Activated CD8-positive, alpha-beta T cell treated with anti-CD3 and anti-CD28 coated beads for 36 hours (primary cell): ENCODE measurements at places on chromosomes 11 and 22. TPM values are rescaled to one million over a fixed set of nuclear protein-coding genes. Genes with fewer than 3 reads are reported as not detected.
A peak's percentile ranks its signal among the peaks of the same experiment; 100 is the strongest.

GRCh38 chr11:102600666-102601065 is 24.5 kb downstream of the MMP20 start:
- no peak for DNase-seq
- H3K4me1 ChIP-seq: peaks cover 26% of the 10 kb centered on the region
- no peaks in the 10 kb centered on the region for H3K27me3 ChIP-seq
- no peaks in the 10 kb centered on the region for H3K36me3 ChIP-seq
- H3K4me3 ChIP-seq: no peak overlapping the region

DNA sequence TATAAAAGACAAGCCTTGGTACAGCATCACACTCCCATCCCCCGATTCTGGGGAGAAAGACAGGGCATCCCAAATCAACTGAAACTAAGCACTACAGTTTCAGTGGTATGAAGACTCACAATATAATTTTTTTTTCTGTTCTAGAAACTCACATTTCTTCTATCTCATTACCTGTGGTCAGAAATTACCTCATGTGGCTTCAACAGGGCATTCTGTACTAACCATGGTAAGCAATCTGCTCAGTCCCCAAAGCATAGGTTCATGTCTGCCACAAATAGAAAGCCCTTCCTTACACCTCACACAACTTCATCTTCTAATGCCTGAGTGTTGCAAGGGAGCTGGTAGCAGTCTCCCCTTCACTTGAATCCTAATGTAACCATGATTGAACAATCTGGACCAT is 147.4 kb upstream of the POU2AF2 start:
- no peak for DNase-seq
- no peaks in the 10 kb centered on the region for H3K36me3 ChIP-seq
- H3K27me3 ChIP-seq: peaks cover 9% of the 10 kb centered on the region
- H3K4me1 ChIP-seq: peaks cover 3% of the 10 kb centered on the region
- H3K27ac ChIP-seq: no peak overlapping the region

DNA sequence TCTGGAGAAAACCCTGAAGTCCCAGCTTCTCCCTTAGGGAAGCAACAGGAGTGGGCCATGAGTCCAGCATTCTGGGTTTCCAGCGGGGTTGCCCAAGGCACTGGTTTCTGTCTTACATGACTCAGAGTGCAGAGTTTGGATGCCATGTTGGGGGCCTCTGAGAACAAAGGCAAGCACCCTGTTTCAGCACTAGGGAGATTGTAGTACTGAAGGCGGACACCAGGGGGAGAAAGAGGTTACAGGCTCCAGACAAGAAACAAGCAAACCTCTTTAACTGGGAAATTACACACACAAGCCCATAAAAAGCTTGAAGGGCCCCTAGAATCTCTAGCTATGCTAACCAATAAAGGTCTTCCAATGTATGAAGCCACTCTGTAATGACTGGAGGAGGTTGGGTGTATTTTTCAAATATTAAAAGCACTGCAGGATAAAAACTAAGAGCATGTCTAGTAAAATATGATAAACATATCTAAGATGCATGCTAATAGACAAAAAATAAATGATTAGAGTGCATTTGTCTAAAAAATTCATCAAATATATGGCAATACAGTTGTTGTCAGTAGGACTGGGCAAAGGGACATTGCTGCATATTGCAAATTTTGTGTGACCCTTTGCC is 7.1 kb downstream of the MS4A6E start:
- DNase-seq: peak; percentile 86
- no peak overlapping the region for H3K4me3 ChIP-seq
- H3K36me3 ChIP-seq: no peaks in the 10 kb centered on the region
- H3K27me3 ChIP-seq: peaks cover 3% of the 10 kb centered on the region
- no peaks in the 10 kb centered on the region for H3K4me1 ChIP-seq

GRCh38 chr22:20088263-20088648 is 8.2 kb downstream of the DGCR8 start:
- peaks cover 66% of the 10 kb centered on the region for H3K36me3 ChIP-seq
- H3K27me3 ChIP-seq: no peaks in the 10 kb centered on the region
- no peak for DNase-seq
- H3K4me1 ChIP-seq: peaks cover 77% of the 10 kb centered on the region
- H3K27ac ChIP-seq: no peak overlapping the region
- H3K4me3 ChIP-seq: no peak overlapping the region

GRCh38 chr11:57155838-57156607 is 25.7 kb upstream of the LRRC55 start:
- no peak for DNase-seq
- H3K36me3 ChIP-seq: no peaks in the 10 kb centered on the region
- peaks cover 27% of the 10 kb centered on the region for H3K27me3 ChIP-seq
- H3K4me1 ChIP-seq: no peaks in the 10 kb centered on the region

DNA sequence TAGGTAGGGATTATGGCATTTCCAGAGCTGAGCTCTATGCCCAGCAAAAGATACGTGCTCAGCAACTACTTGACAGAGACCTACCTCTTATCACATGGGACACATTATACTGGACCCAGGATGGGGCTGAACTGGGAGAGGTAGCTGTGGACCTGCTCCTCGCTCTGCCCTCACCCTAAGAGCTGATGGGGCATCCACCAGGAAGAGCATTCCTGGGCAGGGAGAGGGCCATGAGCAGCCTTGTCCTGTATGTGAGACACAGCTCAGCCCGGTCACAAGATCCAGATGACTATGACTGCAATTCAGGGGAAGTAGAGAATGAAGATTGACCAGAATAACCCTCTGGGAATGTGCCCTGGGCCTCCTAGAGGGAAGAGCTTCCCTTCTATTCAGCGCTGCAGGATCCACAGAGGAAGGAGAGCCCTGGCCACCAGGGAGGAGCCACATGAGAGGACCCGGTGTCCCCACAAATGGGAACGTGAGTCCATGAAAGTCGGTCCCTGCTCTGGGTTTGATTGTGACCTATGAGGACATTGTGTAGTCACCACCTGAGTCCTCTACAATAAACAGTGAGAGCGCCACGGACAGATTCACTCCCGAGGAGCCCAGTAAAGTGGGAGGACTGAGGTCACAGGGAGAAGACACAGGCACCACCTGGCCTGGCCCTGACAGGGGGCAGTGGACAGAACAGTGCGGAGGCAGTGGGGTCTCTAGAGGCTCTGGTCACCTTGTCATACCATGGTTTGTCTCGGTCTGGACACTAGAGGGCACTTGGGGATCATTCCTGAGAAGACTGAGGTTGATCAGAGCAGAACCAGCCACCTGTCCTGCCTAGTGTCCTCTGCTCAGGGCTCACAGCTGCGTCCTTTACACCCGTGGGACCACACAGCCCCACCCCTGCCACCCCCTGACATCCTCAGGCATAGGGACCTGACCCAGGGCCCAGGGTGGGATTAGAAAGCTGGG is 99.5 kb downstream of the ZNF280B start:
- H3K4me1 ChIP-seq: no peaks in the 10 kb centered on the region
- DNase-seq: peak; percentile 26
- H3K27me3 ChIP-seq: peaks cover 28% of the 10 kb centered on the region

- H3K36me3 ChIP-seq: peaks cover 4% of the 10 kb centered on the region
- H3K27ac ChIP-seq: peak overlapping the region; percentile 99
- peak overlapping the region; percentile 74 for H3K4me3 ChIP-seq
- peaks cover 77% of the 10 kb centered on the region for H3K4me1 ChIP-seq
- no peak for DNase-seq
Observed at GRCh38 chr11:73995247-73995646, 12.6 kb upstream of the UCP2 start.

DNA sequence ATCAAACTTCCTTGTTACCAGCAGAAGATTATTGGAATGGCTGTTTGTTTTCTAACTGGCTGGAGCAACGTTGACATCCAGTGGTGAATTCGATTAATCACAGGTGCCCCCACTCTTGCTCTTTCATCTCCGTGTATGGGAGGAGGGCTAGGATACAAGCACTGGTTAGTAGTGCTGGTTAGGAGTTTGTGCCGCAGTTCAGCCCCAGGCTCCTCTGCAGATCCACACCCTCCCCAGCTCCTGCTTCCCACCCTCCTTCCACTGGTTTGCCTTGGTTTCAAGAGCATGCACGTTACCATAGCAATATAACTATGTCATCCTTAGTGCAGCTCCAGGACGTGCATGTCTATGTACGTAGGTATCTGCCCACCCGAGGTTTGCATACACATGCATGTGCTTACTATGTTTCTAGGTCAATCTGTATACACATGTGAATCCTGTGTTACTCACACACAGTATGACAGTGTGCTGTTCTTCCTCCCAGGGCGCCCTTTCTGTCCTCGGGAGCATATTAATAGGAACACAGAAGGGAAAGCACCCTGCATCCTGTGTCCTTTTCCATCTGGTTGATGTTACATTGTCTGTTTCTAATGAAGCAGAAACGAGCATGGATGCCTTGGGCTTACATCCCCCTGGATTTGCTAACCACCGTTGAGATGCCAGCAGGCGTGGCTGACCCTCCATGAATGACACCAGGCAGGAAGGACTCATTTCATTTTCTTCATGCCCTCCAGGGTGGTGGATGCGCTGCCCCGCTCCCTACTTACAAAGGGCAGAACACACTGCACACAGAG is 539.3 kb downstream of the OPCML start:
- no peaks in the 10 kb centered on the region for H3K36me3 ChIP-seq
- no peak for DNase-seq
- no peak overlapping the region for H3K4me3 ChIP-seq
- H3K27ac ChIP-seq: no peak overlapping the region
- no peaks in the 10 kb centered on the region for H3K4me1 ChIP-seq
- H3K27me3 ChIP-seq: peaks cover 22% of the 10 kb centered on the region

DNA sequence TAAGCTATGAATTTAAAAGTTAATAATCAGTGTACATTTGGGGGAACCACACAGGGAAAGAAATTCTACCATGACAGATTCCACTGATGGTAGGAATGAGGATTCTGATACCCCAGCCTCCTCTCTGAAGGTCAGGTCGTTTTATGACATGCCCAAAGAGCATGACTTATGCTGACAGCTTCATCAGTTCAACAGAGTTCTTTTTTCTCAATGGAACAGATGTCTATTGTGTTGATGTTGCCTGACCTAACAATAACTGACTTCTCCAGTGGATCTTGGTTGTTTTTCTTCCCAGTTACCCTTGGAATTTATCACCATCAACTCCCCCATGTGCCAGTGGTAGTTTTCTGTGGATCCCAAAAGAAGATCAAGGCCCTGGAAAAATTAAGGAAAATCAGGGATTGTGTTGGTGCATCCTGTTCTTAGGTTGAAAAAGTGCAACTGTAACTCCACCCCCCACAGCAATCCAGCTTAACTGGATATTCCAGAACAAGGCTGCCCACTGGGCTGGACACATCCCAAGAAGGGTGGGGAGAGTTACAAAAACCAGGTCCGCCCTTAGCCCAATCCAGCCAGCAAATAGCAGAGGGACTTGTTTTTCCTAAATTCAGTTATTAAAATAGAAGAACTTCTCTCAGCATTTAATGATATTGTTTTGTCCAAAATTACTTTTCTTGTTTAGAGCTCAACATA is 31.5 kb upstream of the CAT start:
- no peak overlapping the region for H3K27ac ChIP-seq
- peaks cover 21% of the 10 kb centered on the region for H3K27me3 ChIP-seq
- H3K4me1 ChIP-seq: peaks cover 14% of the 10 kb centered on the region
- H3K4me3 ChIP-seq: no peak overlapping the region

DNA sequence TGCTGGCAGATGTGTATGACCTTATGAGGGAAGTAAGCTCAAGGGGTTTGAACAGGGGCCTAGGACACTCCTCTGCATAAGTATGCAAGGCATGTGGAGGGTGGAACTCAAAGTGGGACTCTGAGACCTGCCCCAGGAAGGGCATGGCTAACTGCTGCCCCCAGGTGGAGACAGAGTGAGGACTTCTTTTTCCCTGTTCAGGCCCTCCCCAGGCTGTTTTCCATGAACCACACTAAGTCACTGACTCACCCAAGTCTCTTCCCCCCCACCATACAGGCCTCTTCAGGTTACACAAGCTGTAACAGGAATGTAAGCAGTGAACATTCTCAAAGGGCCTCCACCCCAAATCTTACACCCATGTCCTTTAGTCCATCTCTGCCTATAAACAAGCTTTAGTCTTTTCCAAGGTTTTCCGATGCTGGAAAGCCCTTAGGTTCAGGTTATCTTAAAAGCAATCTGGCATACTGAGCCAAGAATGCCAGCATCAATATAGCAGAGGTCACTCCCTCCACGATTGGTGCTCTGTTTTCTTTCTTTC is 13.1 kb downstream of the EEF1G start:
- peak overlapping the region; percentile 94 for H3K27ac ChIP-seq
- peaks cover 64% of the 10 kb centered on the region for H3K4me1 ChIP-seq
- DNase-seq: peak; percentile 86
- H3K36me3 ChIP-seq: peaks cover 54% of the 10 kb centered on the region
- H3K4me3 ChIP-seq: no peak overlapping the region

- H3K4me1 ChIP-seq: no peaks in the 10 kb centered on the region
- H3K27me3 ChIP-seq: peaks cover 4% of the 10 kb centered on the region
- DNase-seq: peak; percentile 48
- H3K4me3 ChIP-seq: no peak overlapping the region
- H3K27ac ChIP-seq: no peak overlapping the region
Observed at GRCh38 chr11:122215244-122215992, 99.4 kb upstream of the BLID start.

DNA sequence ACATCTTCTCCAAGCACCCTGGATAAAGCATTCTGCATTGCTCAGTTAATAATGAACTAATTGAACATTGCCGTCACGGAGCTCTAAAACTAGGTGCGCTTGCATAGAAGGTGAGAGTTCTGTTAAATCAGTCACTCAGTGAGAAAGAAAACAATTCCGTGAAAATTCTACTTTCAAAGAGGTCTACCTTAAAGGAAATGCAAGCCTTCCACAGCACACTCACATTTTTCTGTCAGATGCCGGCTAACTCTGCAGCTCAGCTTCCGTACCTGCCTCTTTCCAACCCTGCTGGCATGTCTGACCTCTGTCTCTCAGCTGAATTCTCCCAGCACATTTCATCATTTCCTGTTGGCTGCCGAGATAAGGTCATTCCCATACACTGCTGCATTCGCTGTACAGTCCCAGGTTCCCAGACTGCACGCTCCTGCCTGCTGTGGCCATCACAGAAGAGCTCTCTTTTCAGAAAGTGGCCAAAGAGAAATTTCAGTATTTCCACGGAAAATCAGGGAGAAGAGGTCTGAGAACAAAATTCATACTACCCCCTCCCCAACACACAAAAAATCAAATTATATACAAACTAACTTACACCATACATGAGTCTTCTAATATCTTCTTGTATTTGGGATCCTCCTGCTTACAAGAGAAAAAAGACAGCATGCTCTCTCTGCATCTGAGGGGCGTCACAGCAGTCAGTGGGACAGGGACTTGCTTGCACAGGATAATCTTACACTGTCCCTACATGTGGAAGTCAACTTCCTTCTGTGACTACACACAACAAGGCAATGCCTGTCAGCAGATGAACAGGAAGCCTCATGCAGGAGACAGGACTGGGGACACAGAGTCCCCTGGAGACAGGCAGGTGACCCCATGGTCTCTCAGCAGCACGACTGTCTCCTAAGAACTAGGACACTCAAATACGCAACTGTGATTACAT is 55.1 kb downstream of the PACSIN2 start:
- DNase-seq: no peak
- H3K36me3 ChIP-seq: peaks cover 7% of the 10 kb centered on the region
- peaks cover 61% of the 10 kb centered on the region for H3K4me1 ChIP-seq

GRCh38 chr11:7486098-7486780 is 933 bp downstream of the OLFML1 start:
- no peaks in the 10 kb centered on the region for H3K27me3 ChIP-seq
- no peak overlapping the region for H3K4me3 ChIP-seq
- H3K4me1 ChIP-seq: no peaks in the 10 kb centered on the region
- H3K27ac ChIP-seq: no peak overlapping the region
- no peak for DNase-seq

The HBB gene
- not detected for total RNA-seq

The OR8G5 gene
- not detected for total RNA-seq

The KDM4D gene
- 1.6 TPM for total RNA-seq

The ABCC8 gene
- not detected for total RNA-seq

The OR56A1 gene
- not detected for total RNA-seq
